ENCODE measurements at places on chromosomes 13 and 19.

- DNase-seq = no peak
Observed at GRCh38 chr13:75628801-75629200, 7.3 kb upstream of the LMO7 start.

- DNase-seq = no peak
Observed at GRCh38 chr19:1004803-1005664, 4.8 kb downstream of the GRIN3B start.

- no peak for DNase-seq
Observed at GRCh38 chr13:80707000-80707983, 366.4 kb upstream of the SPRY2 start.

DNA sequence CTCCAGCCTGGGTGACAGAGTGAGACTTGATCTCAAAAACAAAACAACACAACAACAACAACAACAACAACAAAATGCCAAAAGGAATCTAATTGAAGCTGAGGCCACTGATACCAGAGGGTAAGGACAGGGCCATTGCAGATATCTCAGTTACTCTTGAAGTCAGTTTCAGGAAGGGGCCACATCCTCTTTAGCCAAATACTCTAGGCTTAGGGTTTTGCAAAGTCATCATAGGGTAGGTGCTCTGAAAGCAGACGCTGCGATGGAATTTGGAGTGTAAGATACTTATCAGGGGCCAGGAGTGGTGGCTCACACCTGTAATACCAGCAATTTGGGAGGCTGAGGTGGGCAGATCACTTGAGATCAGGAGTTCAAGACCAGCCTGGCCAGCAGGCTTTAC lies 46.6 kb upstream of the UBAC2 start:
- DNase-seq = no peak

GRCh38 chr13:39556866-39557265 lies 46.1 kb downstream of the LHFPL6 start:
- no peak for DNase-seq

GRCh38 chr13:31896427-31896826 lies 135.1 kb upstream of the FRY start:
- peak; percentile 90 for DNase-seq

- DNase-seq = no peak
Observed at GRCh38 chr13:59446391-59446790, 717.3 kb downstream of the DIAPH3 start.

- peak; percentile 68 for DNase-seq
Observed at GRCh38 chr19:46404055-46404752, 9.2 kb downstream of the CCDC8 start.

DNA sequence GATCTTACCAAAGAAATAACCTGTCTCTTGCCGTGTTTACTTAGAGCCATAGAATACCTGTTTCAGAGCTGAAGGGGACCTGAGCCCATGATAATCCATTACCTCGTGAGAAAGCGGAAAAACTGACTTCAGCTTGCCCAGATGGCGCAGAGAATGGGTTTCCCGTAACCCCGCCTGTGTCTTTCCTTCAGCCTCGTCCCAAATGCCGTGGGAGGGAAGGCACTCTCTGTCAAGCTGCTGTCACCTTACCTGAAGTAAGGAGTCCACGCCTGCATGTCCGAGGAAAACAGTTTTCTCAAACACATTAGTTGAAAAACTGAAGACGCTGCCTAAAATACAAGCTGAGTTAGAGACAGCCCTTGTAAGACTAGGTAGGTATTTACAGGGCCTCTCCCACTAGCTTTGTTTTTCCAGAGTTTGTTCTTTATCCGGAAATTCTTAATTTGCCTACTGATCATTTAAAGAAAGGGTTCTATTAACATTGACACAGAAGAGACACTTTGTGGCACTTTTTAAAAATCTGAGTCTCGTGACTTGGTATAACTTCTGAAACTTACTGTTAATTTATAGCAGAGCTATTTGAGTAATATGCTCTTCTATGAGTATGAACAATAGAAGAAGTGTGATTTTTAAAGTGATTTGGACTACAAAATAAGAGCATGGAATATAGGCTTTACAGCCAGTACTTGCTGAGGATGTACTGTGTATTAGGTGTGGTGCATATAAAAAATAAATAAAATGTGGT lies 1.3 kb upstream of the INTS6 start:
- peak; percentile 12 for DNase-seq

DNA sequence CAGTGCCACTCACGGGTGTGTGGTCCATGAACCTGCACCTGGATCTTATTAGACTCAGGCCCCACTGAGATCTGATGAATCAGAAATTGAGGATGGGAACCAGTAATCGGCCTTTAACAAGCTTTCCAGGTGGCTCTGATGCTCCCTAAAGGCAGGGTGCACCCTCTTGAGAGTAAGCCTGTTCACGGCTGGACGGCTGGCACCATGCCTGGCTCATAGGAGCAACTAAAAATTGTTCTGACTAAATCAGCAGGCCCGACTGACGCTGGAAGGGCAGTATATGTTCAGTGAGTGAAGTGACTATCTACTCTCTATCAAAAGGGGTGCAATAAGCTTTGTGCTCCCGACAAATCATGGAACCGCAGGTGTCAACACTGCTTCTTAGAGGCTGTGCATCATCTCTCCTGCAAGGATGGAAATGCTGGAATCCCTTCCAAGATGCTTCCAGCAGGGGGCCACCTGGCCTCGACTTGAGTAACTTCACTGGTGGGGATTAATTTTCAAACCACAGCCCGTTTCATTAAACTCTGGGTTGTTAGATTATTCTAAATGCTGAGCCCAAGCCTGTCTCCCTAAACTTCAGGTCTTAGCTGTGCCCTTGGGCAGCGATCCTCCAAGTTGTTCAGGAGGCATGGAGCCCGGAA lies 28.4 kb downstream of the TMTC4 start:
- peak; percentile 43 for DNase-seq

GRCh38 chr13:27833206-27833605 lies 40.9 kb downstream of the GSX1 start:
- DNase-seq = no peak

DNA sequence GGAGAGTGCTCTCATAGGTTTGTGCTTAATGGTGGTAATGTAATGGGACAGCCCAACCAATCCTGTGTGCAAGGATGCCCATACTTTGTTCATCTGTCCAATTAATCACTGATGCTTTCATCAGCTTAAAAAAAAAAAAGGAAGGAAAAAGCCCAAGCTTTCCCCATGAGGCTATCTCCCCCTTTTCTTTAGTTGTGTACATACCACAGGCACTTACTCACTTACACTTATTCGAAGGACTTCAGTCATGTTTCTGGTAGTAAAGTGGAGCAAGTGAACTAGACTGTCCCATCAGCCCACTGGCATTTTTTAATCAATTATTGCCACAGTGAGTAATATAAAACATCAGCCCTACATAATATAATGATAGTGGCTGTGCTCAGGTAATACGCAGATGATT lies 183.5 kb upstream of the UFM1 start:
- DNase-seq = no peak

DNA sequence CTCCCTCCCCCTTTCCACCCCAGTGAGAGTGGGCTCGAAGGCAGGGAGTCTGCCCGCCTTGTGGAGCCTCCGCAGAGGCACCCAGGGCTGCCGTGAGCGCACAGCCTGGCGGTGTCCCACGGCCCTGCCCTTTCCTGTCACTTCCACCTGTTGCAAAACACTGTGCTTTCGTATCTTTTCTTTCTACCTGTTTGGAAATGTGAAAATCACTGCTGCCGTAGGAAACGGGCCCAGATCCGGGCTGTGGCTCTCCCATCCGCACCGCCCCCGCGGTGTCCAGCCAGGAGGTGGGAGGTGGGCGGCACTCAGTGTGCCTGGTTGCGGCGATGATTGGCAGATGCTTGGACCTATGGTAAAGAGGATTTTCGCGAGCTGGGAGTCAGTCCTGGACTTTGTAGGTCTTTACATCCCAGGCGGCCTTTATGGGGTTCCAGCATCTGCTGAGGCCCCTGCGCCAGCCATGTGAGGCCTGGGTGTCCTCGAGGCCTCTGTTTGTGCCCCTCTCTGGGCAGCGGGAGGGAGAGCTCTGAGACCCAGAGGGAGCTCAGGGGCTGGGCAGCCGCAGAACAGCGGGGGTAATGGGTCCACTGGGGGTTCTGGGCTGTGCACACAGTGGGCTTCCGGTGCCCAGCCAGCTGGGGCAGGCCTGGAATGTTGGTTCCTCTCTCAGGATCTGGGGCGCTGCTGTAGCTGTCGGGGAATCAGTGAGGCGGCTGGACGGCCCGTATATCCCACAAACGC lies 6.1 kb downstream of the STK11 start:
- no peak for DNase-seq

DNA sequence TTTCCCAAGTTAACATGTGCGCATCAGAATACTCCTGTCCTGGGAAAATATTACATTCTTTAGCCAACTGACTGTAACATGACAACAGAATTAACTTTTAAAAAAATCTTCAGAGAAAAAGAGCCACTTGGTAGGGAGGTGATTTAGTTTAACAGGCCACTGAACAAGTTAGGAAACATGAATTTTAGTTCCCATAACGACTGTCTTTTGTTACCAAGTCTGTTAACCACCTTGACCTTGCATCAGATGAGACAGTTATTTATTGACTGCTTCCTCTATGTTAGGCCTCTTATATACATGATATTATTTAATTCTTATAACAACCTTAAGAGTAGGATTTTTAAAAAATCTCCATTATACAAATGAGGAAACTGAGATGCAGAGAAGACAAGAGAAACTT lies 268.6 kb downstream of the NDFIP2 start:
- DNase-seq = no peak

- peak; percentile 25 for DNase-seq
Observed at GRCh38 chr19:5690955-5691821, 1.1 kb downstream of the RPL36 start.

GRCh38 chr19:41225238-41226052 lies 6.4 kb downstream of the AXL start:
- DNase-seq = peak; percentile 94

- peak; percentile 81 for DNase-seq
Observed at GRCh38 chr19:13181747-13182388, 31.7 kb downstream of the IER2 start.

DNA sequence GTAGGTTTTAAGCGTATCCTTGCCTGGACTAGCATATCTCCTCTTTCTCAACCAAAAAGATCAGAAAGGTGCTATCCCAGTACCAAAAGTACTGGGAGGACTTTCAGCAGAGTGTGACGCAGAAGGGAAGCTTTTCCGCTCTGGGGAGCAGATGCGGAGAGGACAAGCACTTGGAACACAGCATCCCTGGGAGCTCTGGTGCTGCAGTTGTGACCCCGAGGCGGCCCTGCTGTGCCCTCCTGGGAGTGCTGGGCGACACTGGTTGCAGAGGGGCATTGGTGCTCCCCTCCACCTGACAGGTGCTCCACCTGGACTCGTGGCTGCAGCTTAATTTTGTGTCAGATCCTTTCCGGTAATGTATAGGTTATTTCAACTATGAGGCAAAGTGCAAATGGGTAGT lies 3.4 kb downstream of the NAXD start:
- DNase-seq = no peak

GRCh38 chr13:67075239-67075638 lies 154.9 kb downstream of the PCDH9 start:
- no peak for DNase-seq

- no peak for DNase-seq
Observed at GRCh38 chr19:3866910-3867638, 1.8 kb downstream of the ZFR2 start.

GRCh38 chr19:18677156-18677555 lies 6.3 kb upstream of the CRTC1 start:
- no peak for DNase-seq

GRCh38 chr19:50924586-50924985 lies 13.4 kb upstream of the KLK4 start:
- no peak for DNase-seq

- DNase-seq = no peak
Observed at GRCh38 chr13:104321756-104322155, 1255.5 kb upstream of the SLC10A2 start.

- DNase-seq = no peak
Observed at GRCh38 chr13:100506154-100506553, 82.4 kb downstream of the GGACT start.

DNA sequence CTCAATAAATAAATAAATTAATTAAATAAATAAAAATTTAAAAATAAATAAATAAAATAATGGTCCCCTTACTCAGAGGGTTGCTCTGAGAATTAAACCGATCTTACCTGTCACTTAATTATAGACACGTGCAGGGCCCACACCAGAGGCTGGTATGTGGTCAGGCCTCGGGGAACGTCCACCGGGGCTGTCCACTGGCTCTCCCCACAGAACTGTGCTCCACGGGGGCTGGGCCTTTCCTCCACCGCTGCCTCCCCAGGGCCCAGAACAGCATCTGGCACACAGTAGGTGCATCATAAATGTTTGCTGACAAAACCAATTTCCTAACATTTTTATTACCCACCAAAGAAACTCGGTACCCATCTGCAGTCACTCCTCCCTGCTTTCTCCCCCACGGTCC lies 69.2 kb downstream of the CEBPG start:
- DNase-seq = no peak

DNA sequence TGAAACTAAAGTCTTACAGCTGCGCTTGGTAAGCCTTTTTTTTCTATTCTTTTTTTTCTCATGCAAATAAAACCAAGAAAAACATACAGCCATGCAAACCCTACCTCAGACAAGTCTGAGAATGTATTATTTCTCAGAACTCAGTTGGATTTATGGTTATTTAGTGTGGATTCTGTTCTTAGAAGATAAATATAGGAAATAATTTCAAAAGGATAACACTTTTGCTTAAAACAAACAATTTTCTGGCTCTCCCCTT lies 40.7 kb upstream of the TNFSF11 start:
- DNase-seq = no peak

GRCh38 chr19:49543032-49543431 lies 15.2 kb downstream of the RCN3 start:
- DNase-seq = no peak

- no peak for DNase-seq
Observed at GRCh38 chr19:37472165-37472564, 3.0 kb downstream of the ZNF570 start.

GRCh38 chr13:113776231-113777125 lies 17.5 kb downstream of the TMEM255B start:
- DNase-seq = no peak

- no peak for DNase-seq
Observed at GRCh38 chr19:39347332-39348164, 5.3 kb downstream of the SAMD4B start.

GRCh38 chr13:27283906-27284493 lies 13.4 kb downstream of the RASL11A start:
- peak; percentile 35 for DNase-seq

GRCh38 chr19:33654840-33655508 lies 33.2 kb downstream of the CHST8 start:
- no peak for DNase-seq

- no peak for DNase-seq
Observed at GRCh38 chr13:113794086-113794485, 35.1 kb downstream of the TMEM255B start.
